ENCODE measurements at places on chromosomes 7 and 10.

GRCh38 chr10:28938745-28939144 lies 261.4 kb downstream of the BAMBI start:
- no peak for DNase-seq

DNA sequence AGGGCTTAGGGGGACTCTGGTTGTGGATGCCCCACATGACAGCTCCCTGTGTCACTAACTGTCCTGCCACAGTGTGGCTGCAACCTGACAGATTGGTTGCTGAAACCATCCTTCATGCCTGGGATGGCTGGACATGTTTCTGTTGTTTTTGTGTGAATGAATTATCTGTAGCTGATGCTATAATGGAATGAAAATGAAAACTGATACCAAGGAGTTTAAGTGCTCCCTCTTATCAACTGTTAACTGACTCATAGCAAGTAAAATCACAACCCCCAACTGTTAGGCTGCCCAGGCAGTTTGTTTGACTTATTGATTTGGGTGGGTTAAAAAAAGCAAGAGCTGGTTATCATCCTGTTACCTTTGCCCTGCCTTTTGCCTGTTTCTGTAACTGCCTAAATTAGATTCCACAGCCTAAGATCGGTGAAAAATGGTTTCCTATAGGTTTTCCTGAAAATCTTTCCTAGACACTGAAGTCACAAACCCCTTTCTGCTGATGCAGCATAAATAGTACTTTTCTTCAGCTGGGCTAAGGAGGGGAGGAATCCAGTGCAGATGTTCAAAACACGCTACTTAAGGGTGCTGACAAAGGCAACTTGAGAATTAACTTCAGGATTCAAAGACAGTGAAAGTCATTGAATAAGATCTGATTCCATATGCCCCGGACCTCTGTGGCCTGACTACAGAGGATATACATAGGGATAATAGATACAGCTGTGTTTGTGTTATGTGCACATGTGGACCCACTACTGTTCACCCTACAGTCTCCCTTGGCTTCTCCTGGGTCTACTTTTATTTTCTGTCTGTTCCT lies 5.7 kb downstream of the FRAT2 start:
- DNase-seq = peak; percentile 48

GRCh38 chr10:131311661-131312477 lies at the start of gene TCERG1L:
Gene TCERG1L, minus strand, starts transcription at chr10:131311721. Its CDS starts 86 bp downstream, at chr10:131311635.
- no peak for DNase-seq

GRCh38 chr7:133827707-133828623 lies 299.2 kb upstream of the LRGUK start:
- DNase-seq = no peak

GRCh38 chr10:102300278-102300843 lies 55.0 kb downstream of the GBF1 start:
- no peak for DNase-seq

DNA sequence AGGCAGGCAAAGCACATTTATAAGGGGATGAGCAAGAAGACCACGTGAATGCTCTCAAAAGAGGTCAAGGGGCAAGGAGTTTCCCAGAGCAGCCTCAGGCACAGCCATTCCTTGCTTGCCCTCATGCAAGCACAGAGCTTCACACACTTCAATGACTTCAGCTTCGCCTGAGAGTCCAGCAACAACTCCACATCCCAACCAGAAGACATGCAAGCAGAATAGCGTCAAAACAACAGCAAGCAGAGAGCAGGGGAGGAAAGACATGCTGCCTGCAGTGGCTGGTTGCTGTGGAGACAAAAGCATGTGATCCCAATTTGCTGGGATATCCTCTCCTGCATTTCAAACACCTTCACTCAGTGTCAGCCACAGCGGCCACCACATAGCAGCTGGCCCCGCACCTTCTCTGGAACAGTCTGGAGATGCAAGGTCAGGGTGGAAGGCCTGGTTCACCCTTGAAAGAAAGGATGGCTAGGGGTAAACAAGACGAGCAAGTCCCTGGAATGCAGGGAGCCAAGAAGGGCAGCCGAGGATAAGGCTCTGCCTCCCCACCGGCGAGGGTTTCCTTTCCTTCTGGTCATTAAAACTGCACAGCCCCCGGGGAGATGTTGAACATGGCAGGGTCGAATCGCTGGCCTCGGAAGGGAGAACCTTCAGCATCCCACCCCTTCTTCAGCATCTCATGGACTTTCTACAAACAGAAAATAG lies 60.2 kb upstream of the CAMK2B start:
- DNase-seq = no peak

DNA sequence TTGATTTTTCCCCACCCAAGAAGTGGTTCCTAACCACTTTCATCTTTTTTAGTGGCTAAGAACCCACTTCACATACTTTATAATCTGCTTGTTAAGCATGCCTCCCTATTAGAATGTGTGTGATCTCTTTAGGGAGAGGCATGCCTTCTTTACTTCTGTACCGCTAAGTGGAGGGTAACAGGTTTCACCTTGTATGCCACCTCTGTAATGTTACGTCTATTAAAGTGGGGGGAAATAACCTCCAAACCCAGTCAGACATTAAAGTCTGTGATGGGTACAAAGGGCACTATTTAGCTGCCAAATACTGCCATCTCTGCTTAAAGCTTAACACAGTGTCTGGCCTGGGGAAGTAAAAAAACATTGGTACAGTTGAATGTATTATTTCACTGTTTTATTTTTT lies 51.9 kb downstream of the EPC1 start:
- no peak for DNase-seq

DNA sequence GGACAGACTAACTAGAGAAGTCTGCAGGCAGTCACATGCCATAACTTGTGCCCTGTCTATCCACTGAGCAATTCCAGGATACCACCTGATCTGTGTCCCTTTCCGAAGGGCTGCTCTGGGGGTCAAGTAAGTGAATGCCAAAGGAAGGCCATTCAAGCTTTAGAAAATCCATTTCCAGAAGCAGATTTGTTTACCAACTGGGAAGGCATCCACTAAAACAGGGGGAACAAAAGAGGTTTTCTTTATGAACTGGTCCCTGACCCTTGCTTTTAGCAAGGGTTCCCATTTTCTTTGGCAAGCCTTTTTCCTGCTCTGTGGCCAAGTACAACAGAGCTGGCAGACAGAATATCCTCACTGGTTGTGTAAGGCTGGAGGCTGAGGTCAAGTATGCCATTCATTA lies 36.5 kb downstream of the ITPRID1 start:
- DNase-seq = no peak

- DNase-seq = no peak
These were observed 161.2 kb downstream of the GRK5 start for GRCh38 chr10:119368581-119368980.

DNA sequence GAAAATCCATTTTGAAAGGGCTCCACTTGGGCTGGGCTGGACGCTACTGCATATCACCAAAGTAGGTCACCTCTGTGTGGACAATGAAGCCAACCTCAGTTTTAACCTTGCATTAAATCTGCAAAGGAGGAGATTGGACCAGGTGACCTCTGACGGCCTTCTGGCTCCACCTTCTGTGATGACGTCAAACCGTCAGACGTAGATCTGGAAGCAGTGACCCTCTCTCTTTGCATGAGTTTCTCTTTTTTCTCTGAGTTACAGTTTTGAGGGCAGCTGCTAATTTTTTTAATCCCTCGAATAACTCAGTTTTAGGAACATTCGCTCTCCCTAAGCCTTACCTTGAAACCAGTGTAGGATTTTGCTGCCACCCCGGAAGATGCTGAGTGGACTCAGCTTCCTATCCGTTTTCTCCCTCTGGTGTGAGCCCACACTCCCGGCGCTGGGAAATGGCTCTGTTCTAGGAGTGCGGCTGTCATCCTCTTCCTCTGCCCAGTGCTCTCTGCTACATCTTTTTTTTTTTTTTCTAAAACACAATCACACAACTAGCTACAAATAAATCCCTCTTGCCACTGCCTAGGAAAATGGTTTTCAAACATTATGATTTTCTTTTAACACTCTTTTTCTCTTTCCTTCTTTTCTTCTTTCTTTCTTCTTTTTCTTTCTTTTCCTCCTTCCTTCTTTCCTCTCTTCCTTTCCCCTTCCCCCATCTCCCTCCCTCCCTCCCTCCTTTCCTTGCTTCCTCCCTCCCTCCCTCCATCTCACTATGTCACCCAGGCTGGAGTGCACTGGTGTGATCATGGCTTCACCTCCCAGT lies 27.7 kb upstream of the NMT2 start:
- no peak for DNase-seq

DNA sequence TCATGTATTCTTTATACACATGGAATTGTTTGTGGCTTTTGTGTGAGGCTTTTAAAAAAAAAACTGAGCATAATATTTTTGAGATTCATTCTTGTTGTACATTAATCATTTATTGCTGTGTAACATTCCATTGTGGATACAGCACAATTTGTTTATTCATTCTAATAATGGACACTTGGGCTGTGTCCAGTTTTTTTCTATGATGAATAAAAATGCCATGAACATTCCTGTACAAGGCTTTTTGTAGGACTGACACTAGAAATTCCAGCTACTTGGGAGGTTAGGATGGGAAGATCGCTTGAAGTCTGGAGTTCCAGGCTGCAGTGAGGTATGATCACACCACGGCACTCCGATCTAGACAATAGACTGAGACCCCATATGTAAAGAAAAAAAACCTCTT lies 254.3 kb upstream of the CACNA2D1 start:
- DNase-seq = no peak

DNA sequence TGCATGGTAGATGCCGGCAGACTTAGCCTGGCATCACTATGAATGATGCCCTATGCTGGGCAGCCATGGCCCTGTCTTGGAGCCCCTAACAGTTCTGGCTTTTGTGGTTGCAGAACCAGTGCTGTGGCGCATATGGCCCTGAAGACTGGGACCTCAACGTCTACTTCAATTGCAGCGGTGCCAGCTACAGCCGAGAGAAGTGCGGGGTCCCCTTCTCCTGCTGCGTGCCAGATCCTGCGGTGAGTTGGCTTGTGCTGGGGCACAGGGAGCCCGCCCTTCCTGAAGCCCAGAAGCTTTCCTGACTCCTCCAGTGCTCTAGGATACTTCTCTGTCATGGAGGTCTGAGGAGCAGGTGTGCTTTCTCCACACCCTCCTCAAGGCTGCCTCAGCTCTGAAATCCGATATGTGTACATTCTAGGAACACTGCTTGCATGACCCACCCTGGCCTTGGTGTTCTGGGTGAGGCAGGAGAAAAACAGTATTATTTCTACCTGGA lies 25.6 kb upstream of the SH2D4B start:
- no peak for DNase-seq

All from OCI-M1 (cell line).